ENCODE measurements at places on chromosomes 12 and 14.
A peak's percentile ranks its signal among the peaks of the same experiment; 100 is the strongest.

DNA sequence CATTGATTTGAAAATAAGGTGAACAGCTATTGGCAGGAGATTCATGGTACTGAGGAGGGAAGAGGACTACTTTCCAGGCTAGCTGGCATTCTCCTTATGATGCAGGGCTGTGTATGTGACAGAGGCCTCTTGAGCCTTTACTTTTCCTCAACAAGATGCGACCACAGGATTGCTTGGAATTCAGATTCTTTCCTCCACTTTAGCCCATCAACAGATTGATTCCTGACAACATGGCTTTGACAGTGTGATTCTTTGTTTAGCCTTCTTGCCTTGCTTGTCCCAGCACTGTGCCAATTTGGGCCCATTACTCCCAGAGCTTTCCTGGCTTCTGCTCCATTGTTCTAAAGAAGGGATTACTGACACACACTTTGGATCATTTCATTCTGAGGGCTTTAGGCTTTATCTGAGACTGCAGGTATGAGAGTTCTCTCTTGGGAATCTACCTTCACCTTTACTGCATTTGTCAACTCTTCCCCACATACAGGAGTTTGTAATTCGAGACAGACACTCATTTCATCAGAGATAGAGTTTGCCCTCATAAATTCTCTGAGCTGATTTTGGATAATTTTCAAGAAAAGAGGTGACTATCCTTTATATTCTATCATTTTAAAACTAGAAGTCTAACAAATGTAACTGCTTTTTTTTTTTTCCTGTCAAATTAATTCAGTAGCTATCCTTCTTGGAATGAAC is 206.4 kb upstream of the GZMB start:
- no peak for DNase-seq

DNA sequence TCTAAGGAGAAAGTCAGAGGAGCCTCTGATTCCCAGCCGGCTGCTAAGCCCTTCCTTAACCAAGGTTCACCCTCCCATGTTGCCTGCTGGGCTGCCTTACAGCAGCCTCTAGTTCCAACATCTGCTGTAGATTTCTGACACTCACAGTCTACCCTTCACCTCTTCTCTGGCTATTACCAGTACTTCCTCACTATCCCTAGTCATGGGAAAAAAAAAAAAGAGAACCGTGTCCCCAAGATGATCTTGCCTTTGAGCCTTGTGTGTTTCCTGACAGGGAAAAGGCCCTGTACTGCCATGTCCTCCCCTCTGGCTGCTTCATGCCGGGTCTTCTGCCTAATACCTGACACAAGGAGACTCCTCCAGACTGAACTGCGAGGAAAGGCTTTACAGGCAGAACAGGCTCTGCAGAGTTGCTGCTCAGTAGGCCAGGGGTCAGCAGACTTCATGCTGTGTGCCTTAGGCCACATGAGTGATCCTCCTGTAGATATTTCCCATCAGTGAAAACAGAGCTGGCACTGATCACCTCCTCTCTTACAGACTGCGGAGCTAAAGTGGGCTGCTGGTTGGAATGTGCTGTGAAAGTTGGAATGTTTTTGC is 46.8 kb downstream of the PRKCH start:
- peak; percentile 30 for DNase-seq

DNA sequence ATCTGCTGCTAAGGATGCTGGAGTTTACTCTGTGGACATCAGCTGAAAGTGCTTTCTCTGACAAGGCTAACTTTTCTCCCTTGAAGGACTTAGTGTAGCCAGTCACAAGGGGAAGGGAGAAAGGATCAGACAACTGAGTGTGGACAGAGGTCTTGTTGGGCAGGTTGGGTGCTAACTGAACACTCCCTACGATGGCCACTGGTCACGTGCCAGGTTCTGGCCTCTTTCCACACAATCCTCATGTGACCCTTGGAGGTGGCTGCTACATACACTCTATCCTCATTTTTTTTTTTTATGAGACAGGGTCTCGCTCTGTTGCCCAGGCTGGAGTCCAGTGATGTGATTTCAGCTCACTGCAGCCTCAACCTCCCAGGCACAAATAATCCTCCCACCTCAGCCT is 39.7 kb downstream of the FOXN4 start:
- DNase-seq = no peak

GRCh38 chr12:47378907-47379306 is 299.1 kb upstream of the AMIGO2 start:
- DNase-seq = no peak

GRCh38 chr14:106657460-106657859 is 1131.1 kb downstream of the TMEM121 start:
- DNase-seq = peak; percentile 75

GRCh38 chr12:12748044-12748443 is 30.9 kb downstream of the CDKN1B start:
- DNase-seq = no peak

- peak; percentile 43 for DNase-seq
Observed at GRCh38 chr12:123938679-123939480, 33.8 kb downstream of the CCDC92 start.

DNA sequence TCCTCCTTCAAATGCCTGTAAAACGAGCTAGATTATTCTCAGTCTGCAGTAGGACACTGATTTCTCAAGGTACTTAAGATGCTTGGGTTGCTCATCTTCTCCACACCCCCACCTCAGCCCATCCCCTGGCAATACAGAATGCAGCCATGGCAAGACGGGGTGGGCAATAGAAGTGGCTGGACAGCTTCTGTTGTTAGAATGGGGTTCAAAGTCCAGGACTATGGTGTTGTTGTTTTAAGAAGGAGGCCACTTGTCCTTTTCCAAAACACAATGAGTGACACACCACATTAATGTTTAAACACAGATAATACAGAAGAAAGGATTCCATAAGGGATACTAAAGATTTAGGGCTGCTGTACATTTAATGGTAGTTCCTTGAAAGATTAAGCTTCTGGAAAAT is 188.9 kb upstream of the BCL2L14 start:
- DNase-seq = no peak

DNA sequence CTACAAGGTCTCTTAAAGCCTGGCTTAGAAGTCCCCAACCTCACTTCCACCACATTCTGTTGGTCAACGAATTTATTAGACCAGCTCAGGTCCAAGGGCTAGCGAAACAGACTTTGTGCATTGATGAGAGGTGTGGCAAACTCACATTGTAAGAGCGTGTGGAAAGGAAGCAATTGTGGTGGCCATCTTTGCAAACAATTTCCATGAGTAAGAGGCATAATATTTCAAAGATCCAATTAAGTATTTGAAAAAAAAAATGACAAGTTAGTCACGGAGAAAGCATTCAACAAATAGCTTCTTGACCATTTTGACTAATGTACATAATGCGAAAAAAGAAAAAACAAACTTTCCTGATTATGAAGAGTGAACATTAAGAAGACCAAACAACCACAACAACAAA is 7.4 kb downstream of the NR1H4 start:
- DNase-seq = no peak

DNA sequence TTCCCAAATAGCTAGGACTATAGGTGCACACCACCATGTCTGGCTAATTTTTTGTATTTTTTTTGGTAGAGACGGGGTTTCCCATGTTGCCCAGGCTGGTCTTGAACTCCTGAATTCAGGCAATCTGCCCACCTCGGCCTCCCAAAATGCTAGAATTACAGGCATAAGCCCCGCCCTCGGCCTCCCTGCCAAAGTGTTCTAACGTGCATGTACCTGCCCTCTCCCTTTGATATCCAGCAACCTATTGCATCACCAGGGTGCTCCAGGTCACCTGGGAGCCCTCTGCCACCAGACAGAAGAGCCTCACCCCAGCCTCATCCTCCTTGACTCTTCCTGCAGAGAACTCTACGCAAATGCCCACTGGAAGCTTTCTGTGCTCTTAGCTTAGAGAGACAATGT is 2.2 kb upstream of the EML1 start:
- no peak for DNase-seq

DNA sequence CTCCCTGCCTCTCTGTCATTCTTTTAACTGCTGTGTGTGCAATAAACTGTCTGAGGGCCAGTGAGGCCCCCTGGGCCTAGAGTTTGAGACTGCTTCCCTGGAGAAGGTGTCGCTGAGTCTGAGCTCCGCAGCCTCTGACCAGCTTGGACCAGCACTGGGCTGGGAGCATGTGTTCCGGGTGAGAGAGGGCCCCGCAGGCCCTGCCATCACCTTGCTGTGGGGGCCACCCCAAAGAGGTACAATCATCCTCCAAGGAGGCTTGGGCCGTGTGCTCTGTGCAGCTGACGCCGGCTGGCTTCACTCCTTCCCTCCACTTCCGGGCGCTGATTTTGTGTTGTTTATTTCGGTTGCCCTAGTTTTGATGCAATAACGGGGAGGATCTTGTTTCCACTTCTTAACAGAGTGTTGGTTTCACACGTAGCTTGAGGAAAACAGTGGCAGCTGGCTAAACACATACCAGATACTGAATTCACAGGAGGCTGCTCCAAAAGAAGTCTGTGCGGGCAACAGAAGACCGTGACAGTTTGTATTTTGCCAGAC is 121.6 kb downstream of the TMEM132C start:
- no peak for DNase-seq

DNA sequence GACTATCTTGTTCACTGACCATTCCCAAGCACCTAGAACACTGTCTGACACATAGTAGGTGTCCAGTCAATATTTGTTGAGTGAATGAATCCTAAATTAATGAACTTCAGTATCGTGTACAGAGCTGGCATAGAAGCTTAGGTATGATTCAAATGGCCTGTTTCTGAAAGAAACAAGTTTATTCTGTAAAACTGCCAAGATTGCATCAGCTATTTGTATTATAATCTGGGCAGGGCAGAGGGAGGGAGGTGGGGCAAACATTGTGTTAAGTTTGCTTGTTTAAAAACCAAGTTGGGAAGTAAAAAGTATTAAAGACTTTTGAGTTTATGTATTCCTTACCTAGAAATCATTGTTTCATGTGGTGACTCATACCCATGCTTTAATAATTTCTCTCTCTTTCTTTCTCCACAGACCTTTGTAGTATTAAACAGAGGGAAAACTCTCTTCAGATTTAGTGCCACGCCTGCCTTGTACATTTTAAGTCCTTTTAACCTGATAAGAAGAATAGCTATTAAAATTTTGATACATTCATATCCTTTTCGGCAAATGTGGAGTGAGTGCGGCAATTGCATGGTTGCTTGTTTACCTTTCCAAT is 92.8 kb downstream of the SCN8A start:
- DNase-seq = no peak

DNA sequence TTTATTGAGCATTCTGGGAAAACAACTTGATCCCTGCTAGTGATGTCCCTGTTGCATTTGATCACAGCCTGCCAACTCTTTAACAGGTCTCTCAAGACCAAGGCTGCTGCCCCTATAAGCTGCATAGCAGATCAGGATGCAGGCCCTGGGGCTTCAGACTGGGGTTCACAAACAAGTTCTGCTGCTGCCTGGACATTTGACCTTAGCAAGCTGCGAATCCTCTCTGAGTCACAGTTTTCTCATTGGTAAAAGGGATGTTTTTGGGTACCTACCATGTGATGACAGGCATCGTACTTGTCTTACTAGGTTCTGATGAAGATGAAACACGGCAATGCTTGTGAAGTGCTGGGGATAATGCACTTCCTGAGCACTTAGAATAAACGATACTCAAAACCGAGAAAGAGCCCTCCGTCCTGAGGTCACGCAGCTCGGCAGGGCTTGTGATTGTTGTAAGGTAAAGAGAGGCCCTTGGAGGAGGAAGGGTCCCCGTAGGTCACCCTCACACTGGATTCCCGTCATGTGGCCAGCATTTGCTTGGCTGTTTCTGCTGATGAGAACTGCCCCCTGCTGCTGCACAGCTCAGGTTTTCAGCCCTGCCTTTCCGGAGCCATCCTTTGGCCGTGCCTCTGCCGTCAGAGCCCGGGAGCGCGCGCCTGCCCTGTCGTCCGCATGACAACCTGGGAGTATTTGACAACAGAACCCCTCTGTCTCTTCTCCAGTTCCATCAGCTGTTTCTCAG is 39.1 kb downstream of the TSPAN9 start:
- no peak for DNase-seq

GRCh38 chr14:38255408-38255672 is 553 bp downstream of the CLEC14A start:
- DNase-seq = no peak

DNA sequence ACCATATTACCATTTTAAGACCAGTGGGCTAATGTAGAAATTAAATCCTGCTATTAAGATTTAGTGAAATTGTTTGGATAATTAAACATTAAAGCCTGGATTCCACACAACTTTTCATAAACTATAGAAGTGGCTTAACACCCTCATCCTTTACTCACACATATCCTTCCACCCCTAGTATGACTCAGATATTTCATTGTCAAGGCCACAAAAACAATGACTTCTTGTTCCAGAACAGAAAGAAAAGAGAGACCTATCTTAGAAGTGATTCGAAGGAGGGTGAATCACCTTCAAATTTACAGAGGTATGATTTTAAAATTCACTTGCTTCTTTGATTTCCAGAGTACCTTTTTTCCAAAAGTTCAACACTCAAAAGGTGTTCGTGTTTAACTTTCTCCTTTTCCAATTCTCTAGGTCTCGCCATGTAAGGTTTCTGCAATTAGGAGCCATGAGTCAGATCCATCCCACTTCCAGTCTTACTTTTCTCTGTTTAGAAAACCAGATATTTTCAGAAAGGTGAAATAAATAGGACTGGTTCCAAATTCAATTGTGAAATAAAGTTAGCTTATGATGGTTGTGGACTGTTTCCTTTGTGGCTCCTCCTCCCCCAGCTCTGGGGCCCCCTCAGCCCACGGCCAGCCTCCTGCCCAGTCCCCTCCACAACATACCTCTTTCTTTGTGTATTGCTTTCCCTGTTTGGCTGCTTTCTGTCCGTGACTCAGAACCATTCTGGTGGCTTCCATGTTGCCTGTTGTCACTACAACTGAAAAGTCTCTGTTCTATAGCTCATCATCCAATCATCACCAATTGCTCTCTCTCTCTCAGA is 24.6 kb upstream of the MGP start:
- peak; percentile 54 for DNase-seq

DNA sequence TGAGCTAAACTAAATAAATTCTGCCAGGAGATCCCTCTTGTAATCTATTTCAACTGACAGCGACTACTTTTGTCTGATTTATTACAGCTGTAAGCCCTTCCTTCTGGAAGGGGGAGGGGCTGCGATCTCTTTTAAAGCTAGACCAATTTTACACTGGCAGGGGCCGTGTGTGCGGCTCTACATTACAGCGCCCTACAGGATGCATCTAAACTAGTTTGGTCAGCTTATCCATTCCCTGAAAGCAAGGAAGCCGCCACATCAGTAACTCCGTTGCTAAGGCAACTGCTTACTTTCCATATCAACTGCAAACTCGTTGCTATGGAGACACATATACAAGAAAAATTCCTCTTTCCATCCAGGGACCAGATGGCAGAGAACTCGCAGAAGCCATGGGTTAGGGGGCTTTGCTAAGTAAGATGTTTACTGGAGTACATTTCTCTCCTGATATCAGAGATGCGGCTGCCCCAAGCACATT is 17.4 kb downstream of the FOXN3 start:
- no peak for DNase-seq

All from activated T-cell treated with anti-CD3 and anti-CD28 coated beads, Interleukin-2, amount 50 U/mL, for 24 hours (primary cell).